ENCODE measurements at places on chromosomes 11 and 22.

DNA sequence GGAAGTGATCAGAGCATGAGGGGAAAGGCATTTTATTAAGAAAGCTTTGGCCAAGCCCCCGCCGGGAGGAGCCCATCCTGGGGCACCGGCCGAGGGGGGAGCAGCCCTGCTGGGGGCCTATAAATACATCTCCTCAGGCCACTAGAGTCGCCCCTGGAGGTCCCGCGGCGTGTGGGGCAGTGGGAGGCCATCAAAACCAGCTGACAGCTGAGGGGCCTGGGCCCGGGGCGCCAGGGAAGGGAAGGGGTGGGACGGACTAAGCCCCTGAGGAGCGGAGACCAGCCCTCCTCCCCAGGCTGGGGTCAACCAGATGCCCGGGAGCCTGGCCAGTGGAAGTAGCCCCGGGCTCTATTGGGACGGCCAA lies 13.1 kb downstream of the SCARF2 start:
- no peak for DNase-seq

DNA sequence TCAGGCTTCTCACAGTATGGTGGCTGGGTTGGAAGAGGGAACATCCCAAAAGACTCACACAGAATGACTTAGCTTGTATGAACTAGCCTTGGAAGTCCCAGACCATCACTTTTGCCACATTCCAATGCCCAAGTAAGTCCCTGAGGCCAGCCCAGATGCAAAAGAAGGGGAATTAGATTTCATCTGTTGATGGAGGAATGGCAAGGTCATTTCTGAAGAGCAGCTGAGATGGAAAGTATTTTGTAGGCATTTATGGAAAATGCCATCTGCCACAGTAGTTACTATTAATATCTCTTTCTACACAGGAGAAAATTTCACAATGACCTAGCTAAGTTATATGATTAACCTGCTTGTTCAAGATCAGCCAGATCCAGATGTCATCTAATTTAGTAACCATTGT lies 58.8 kb downstream of the ENDOD1 start:
- DNase-seq: no peak

DNA sequence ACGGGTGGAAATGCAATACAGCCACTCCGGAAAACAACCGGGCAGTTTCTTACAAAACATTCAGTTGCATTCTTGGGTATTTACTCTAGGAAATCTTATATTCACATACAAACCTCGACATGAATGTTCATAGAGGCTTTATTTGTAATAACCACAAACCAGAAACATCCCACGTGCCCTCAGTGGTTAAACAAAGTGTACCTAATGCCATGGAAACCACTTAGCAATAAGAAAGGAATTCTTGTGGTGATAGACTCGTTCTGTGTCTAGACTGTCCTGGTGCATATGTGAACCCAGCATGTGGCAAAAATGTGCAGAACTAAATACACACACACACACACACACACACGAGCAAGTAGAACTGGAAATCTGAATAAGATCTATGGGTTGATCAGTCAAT lies 1073.3 kb downstream of the TBC1D22A start:
- no peak for DNase-seq

DNA sequence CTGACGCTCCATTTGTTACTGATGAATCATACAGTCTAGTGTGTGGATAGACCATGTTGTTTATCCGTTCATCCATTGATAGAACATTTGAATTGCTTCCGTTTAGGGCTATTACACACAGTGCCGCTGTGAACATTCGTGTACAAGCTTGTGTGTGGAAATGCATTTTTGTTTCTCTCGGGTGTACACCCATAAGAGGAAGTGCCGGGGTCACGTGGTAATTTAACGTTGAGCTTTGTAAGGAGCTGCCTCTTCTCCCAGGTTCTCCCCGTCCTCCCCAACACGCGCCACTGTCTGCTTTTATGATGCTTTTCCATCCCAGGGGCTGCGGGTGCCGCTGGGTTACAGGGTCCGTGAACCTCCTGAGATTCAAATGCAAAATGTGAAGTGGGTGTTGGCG lies 142.3 kb downstream of the IGLL1 start:
- no peak for DNase-seq

- DNase-seq: no peak
Measured at GRCh38 chr22:38489561-38490145, 16.5 kb downstream of the DDX17 start.

DNA sequence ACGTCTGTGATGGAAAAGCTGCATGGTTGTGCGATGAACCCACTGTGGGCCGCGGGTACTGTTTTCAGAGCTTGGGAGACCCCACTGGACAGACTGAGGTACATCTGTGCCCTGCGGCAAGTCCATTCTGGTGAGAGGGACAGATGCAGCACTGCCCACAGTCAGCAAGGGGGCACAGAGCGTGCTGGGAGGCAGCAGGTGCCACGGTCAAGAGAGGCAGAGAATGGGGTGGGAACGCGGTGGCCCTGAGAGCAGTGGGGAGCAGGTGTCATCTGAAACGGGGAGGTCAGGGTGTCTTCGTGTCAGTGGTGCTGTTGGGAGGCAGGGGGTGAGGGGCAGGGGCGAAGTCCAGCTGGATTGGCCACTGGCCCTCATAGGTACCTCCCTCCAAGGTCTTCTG lies 32.0 kb downstream of the TBC1D22A start:
- no peak for DNase-seq

DNA sequence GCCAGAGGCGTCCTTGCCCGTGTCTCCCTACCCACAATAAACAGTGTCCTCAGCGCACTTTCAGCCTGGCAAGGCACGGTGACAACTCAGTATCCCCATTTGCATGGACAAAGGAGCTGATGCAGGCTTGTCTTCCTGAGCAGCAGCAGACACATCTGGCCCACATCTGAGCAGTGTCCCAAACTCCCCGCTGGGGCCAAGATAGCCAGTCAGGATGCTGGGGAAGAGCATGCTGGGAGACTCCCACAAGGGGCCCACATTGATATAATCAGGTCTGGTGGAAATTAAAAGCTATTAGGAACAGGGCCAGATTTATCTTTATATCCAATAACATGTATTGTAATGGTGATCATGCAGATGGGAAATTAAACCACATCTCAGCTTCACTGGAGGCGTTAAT lies 24.7 kb downstream of the DSCAML1 start:
- no peak for DNase-seq

DNA sequence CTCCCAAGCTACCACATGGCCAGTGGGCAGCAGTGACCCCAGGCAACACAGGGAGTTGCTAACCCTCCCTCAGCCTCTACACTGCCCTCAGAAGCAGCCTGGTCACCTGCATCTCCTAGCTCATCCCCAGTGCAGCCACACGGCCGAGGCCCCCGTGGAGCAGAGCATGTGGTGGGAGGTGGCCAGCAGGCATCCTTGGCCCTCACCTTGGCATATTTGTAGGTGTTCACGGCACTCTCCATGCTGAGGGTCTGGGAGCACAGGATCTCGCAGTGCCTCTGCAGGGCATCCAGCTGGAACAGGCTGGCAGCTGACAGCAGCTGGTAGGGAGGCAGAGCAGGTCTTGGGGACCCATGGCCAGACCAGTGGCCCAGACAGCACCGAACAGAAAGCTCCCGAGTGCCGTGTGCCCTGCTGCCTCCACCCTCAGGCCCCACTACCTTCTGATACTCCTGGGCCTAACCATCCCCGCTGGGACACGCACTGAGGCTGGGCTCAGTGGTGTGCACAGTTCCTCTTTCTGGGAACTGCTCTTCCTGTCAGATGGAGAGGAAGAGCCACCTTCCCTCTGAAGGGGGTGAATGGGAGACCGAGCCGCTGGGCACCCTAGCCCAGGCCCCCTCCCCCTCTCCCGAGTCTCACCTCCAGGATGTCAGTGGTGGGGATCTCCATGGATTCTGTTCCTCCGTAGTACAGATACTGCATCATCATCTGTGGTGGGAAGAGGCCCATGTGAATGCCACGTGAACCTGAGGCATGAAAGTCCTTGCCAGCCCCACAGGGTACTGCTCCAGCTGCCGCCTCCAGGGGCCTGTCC lies 48.8 kb downstream of the NAT10 start:
- DNase-seq: no peak

- DNase-seq: no peak
Measured at GRCh38 chr11:10806206-10806605, 2.5 kb downstream of the EIF4G2 start.

All from NCI-H2107 (cell line).